Activated naive CD4-positive, alpha-beta T cell treated with anti-CD3 and anti-CD28 coated beads, Interleukin-2, amount 50 U/mL, for 72 hours (primary cell): ENCODE measurements at places on chromosomes 12 and 14.

DNA sequence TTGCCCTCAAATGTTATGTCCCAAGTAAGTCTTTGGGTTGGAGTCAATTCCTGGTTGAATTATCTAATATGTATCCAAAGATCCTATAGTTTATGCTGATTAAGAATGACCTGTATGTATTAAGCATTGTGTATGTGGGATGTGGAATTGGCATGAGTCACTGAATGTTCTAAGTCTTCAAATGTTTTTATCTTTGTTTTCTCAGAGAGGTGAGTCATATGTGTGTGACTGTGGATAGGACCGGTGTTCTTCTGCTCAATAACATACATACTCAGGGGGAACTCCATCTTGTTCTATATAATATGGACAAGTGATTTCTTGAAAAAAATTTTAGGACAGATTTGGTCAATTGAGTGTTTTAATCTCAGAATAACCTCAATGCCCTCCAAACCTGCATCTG is 57.9 kb downstream of the NAV3 start:
- DNase-seq: no peak

GRCh38 chr12:32881107-32881506 is 15.5 kb downstream of the PKP2 start:
- no peak for DNase-seq

GRCh38 chr12:115421796-115422709 is 738.1 kb upstream of the TBX3 start:
- DNase-seq: no peak

GRCh38 chr14:95659990-95660385 is 26.2 kb upstream of the TCL1B start:
- DNase-seq: no peak

- peak; percentile 19 for DNase-seq
These were observed 780 bp upstream of the MYO1H start for GRCh38 chr12:109346920-109347319.

DNA sequence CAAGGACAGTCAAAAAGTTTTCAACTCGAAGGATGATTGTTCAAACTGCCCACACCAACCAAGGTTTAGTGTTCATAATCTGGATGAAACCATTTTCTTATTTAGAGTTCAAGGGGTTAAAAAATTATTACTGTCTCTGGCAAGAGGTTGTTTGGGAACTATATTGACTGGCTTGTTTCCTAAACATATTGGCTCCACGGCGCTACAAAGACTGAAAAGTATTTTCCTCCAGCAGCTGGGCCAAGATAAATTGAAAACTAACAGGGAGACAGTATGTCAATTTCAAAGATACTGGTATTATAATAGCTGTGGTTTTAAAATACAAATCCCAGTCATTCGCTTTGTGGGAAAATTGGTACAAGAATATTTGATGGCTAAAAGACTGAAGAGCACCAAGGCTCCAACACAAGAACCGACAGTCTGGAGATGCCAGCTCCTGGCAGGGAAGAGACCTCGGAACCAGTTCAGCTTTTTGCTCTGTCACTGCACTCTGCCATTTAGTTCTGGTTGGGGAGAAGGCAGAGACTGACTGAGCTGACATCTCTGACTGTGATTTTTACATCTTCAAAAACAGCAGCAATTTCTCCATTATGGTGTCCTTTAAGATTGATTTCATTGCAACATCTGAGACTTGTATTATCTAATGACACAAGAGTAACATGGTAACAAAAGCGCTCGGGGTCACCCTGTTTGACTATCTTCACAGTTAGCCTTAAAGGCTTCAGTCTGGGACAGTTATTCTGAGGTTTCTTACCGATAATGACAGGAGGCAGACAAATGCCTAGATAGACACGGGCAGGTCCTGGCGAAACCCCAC is 62.0 kb downstream of the ST8SIA1 start:
- DNase-seq: no peak

DNA sequence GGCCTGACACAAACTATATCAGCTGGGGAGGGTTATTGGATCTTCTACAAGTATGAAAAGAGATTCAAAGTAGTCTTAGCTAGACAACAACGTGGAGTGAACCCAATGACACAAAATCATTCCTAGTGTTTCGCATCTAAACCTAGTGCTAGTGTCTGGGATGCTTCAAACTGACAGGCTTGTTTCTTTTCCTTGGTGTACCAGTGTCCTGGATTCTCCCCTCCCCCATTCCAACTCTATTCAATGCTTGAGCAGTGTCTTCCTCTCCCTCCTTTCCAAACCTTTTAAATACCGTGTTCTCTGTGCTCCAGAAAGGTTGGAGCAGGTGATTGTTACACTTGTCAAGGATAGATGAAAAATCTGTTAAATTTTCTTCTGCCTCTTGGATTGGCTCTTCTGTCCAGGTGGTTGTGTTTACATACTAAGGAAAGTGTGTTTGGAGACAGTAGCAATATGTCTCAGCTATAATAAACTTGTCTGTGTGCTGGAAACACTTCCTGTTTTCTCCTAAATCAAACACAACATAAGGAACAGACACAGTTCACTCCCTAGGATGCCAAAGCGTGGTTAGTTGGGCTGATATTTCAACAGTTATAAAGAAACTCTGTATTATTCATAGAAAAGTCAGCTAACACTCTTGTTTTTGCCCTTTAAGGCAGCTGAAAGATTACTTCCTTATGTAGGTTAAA is 14.4 kb upstream of the GUCY2C start:
- DNase-seq: no peak

GRCh38 chr12:65634626-65635331 is 189.5 kb upstream of the HMGA2 start:
- DNase-seq: no peak

DNA sequence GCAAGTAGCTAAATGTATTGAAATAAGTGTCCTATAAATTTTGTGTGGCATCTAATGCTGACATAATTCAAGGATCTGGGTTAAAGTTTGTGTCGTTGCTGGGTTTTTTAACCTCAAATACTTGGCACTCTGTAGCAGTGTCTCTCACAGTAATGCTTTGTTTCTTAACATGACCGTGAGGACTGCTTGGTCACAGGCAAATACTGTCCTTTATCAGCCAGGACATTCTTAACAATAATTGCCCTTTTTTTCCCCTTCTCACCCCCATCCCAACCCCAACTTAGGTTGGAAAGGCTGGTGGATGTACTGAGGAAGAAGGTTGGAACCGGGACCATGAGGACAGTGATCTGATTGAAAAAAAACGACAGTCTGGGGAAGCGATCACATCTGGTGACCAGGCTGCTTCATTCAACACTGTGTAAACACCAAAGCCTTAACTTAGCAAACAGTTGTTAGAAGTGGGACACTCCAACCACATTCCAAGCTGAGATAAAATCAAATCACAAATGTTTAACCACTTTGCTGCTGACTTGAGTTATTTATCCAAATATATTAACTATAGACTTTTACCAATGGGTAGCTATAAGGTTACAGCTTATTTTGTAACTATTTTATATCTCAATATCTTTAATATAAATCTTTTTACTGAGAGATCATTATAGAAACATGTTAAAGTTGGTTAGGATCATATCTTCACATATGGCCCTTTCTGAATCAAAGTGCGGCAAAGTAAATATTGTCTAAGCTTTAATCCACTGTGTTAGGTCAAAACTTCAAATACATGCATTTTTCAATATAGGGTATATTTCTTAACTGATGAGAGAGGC is 48.2 kb downstream of the FOXA1 start:
- no peak for DNase-seq

DNA sequence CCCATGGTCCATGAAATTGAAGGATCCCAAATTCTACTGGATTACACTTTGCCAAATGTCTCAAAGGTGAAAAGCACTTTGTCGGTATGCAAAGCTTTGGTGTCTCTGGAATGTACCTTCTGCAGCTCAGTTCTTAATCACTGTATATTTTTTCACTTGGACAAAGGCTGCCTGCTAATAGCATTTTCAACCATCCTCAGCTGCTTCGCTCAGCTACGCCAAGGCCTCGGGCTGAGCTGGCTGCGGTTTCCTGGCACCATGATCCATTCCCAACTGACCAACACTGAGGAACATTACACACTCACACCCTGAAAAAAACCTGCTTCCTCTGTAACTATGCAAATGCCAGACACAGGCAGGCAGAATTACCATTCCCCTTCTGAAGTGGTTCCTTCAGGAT is 335.2 kb downstream of the DPF3 start:
- DNase-seq: no peak

GRCh38 chr14:94062344-94062940 is 18.6 kb downstream of the DDX24 start:
- DNase-seq: no peak

GRCh38 chr12:122449317-122449716 is 26.8 kb upstream of the CLIP1 start:
- DNase-seq: no peak

GRCh38 chr12:52608161-52608560 is 6.9 kb upstream of the KRT72 start:
- no peak for DNase-seq

DNA sequence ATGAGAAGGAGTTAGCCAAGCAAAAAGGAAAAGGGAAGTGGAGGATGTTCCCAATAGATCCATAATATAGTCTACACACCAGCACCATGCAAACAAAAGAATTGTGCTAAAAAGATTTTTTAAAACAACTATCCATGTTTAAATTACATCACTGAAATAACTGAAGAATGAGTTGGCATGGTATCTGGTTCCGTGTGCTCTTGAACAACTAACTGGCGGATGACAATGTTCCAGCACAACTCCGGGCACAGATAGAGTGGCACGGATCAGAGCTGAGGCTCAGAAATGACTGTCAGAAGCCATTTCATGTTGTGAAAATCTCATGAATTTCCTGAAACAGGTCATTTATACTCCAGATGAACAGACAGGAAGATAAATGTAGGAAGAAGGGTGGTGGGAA is 153.1 kb downstream of the HMGA2 start:
- DNase-seq: no peak

GRCh38 chr12:25135531-25136154 is 59.3 kb downstream of the DNAI7 start:
- no peak for DNase-seq

GRCh38 chr12:124057691-124058090 is 84.7 kb downstream of the ZNF664 start:
- DNase-seq: no peak

- no peak for DNase-seq
These were observed at the start of gene GPRC5D for GRCh38 chr12:12952036-12952435. Gene GPRC5D (minus strand): TSS chr12:12952170. CDS start chr12:12950384, 1,786 bp downstream.

- no peak for DNase-seq
These were observed 487.1 kb downstream of the PCNX1 start for GRCh38 chr14:71394386-71394785.

DNA sequence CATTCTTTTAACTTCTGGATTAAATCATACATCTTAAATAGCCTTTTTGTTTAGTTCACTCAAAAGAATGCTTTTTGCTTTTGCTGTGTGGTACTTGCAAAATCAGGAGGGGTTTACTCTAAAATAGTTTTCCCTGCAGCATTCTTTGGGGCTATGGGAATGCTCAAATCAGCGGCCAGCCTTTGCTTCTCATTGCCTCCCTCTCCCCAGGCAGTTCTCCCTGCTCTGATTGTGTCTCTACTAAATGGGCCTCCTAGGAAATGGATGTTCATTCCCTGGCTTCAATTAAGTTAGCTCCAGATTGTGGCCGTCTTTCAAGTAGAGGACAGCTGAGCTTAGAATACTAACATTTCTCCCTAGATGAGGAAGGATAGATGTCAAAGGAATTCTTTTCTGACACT is 4.4 kb downstream of the TULP3 start:
- no peak for DNase-seq

DNA sequence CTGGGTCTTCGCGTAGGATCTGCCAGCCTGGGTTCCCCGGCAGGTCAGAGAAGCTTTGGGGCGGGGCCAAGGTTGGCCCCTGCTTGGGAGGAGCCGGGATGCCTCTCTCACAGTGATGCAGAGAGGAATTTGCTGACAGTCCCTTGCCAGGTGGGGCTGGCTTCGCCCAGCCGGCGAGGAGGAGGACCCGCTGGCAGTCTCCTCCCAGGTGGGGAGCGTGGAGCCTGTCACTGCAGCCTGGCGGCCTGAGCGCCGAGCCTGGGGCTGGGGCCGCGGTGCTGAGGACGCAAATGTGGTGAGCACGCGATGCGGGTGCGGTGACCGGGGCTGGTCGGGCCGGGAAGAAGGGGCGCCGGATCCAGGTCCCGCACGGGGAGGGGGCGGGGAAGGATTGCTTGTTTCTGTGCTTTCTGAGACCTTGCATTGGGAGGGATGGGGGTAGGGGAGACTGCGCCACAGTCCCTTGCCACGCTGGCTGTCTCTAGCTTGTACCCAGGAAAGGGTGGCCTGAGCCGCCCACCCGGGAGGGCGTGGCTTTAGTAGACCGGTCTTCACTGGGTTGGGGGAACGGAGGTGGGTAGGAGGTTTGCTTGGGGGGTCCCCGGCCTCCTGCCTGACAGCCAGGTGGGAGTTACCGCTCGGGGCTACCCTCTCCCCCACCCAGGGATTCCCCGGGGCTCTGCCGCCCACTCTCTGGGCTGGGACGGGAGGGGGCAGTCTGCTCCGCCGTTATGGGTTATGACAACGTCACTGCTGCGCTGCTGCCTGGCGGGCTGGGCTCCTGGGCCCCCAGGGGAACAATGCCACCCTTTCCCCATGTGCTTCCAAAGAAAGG is at the start of gene TMEM63C:
Gene TMEM63C (plus strand): TSS at position 196 of the 835 bp plus-strand sequence. CDS start 37,016 bp downstream, outside the sequence.
- peak; percentile 61 for DNase-seq

DNA sequence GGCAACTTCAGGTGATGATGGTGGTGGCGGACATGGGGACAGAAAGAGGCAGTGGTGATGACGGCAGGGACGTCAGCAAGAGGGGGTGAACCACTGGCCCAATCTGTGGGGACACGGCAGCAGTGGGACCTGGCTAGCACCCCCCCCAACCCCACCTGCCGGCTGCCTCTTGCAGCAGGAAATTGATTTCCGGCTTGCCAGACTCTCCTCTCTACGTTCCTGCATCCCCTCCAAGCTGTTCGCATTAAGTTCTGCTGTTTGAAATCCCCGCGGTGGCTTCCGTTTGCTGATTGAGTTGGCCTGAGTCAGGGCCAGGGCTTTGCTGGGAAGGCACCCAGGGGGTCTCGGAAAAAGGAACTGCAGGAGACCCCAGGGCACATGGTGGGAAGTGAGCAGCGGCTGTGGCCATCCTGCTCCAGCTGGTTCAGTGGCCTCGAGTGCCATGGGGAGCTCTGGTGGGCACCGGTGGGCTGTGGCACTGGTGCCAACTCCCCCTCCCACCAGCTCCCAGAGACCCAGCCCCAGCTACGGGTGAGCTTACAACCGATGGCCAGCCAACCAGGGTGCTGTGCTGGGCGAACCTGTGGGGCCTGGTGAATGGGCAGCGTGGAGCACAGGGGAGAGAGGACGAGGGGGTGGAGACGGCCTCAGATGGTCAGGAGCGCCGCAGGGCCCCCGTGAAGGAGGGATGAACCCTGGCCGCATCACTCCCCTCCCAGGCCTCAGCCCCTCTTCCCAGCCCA is 14.6 kb upstream of the NUDT14 start:
- DNase-seq: no peak

- DNase-seq: no peak
These were observed 4.5 kb downstream of the DYRK4 start for GRCh38 chr12:4566474-4566873.
